Stimulated activated CD4-positive, alpha-beta T cell treated with anti-CD3 and anti-CD28 coated beads, Interleukin-15, amount 100 ng/mL, for 1 hour (primary cell): ENCODE measurements at places on chromosomes 4 and X.

GRCh38 chrX:140050906-140051305 is 85.6 kb upstream of the CXorf66 start:
- no peak for DNase-seq

- no peak for DNase-seq
Observed at GRCh38 chr4:95758001-95758400, 81.9 kb upstream of the PDHA2 start.

- no peak for DNase-seq
Observed at GRCh38 chr4:7742807-7743280, 196.8 kb downstream of the AFAP1 start.

GRCh38 chr4:153345012-153345981 is 809 bp downstream of the MND1 start:
- DNase-seq = peak; percentile 20

DNA sequence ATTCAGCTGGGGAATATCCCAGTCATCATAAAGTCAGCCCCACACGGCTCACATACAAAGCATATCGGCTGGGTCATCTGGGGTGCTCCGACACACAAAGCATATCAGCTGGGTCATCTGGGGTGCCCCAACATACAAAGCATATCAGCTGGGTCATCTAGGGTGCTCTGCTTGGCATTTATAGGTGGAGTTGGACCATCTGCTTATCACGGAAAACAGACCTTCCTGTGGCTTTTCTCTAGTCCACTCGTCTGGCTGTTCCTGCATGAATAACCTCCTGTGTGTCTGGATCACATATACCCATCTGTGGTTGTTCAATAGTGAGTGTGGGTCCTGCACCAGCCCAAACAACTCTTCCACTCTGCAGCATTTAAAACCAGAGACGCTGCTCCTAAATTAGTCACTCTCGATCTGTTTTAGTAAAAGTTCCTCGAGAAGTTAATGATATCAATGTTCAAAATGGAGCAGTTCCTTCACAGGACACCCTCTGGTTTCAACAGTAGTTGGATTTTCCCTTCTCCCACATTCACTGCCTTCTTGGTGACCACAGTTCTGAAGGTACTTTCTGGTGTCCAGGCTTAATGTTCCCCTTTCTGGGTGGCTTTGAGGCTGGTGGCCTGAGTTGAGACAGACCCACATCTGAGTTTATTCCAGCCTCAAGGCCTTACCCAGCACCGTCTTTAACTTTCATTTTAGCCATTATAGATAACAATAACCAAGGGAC is 70.0 kb upstream of the FRG1 start:
- no peak for DNase-seq

DNA sequence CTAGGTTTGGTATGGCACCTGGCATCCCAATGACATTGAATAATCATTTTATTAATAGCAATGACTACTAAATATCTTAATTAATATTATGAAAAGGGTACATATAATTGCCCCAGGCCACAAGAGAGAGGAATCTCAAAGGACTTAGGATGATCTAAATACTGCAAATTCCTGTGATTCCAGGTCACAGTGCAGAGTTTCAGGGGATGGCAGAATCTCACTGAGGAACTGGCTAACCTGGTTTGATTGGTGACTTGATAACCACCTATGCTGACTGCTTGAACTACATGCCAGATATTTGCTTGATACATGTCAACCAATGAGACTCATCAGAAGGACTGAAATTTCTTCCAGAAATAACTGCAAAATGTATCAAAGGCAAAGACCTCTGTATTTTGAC is 37.2 kb downstream of the BTC start:
- no peak for DNase-seq

- no peak for DNase-seq
Observed at GRCh38 chr4:76342191-76342590, 35.7 kb downstream of the STBD1 start.

GRCh38 chrX:3678328-3678727 is 35.1 kb downstream of the PRKX start:
- no peak for DNase-seq

DNA sequence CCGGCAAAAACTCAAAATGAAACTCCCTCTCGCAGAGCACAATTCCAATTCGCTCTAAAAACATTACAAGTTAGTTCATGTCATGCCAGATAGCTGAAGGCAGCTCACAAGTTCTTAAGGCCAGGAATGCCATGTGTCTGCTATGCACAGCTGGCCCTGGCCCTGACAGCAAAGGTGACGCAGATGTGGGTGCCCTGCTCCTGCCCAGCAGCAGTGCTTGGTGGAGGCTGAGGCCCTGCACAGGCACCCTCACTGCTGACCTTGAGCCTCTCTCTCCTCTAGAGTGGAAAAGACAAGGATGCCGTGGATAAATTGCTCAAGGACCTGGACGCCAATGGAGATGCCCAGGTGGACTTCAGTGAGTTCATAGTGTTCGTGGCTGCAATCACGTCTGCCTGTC is 2.9 kb downstream of the S100P start:
- DNase-seq = no peak

- no peak for DNase-seq
Observed at GRCh38 chr4:111066447-111066846, 443.6 kb upstream of the PITX2 start.

- no peak for DNase-seq
Observed at GRCh38 chr4:157772907-157773306, 399.9 kb downstream of the GASK1B start.

GRCh38 chr4:94407846-94408245 is 43.9 kb upstream of the PDLIM5 start:
- DNase-seq = no peak

GRCh38 chr4:94828882-94829281 is 71.1 kb downstream of the BMPR1B start:
- DNase-seq = no peak

DNA sequence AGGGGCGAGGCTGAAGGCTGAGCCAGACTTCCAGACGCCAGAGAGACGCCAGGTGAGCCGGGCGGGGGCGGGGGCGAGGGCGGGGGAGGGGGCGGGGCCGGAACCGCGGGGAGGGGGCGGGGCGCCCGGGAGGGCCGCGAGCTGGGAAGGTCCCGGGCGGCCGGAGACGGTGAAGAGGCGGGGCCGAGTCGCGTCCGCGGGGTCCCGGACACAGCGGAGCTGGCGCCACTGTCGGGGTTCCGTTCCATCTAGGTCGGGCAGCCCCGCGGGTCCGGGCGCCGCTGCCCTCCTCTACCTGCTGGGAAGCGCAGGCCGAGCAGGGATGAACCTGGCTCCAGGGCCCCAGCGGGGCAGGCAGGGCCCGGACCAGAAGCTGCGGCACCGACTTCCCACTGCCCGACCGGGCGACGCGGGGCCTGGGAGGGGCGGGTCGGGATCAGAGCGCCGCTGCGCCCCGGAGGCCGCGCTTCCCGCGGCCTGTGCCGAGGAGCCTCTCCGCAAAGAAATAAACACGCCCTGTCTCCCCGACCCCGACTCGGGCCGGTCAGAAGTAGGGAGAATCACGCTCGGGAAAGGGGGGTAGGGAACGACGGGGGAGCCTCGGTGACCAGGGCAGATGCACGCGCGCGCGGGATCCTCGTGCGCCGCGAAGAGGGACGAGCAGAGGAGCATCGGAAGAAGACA is 10.6 kb downstream of the HMX1 start:
- no peak for DNase-seq

- DNase-seq = no peak
Observed at GRCh38 chr4:123974386-123975149, 578.0 kb downstream of the SPRY1 start.

GRCh38 chr4:55269470-55269869 is 76.6 kb upstream of the SRD5A3 start:
- DNase-seq = no peak

DNA sequence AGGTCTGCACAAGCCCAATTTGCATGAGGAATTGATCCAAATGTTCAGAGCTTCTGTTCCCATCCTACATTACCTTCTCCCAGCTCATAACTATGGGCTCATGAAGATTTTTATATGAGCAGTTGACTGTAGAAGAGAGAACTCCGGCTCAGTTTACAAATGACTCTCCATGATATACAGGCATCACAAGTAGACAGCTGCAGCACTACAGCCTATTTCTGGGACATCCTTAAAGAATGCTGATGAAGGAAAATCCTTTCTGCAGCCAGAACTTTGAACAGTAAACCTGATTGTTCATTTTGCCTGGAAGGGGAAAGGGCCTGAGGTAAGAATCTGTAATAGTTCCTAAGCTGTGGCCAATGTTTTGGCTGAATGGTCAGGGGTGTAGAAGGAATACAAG is 174.1 kb upstream of the CXCL13 start:
- no peak for DNase-seq

DNA sequence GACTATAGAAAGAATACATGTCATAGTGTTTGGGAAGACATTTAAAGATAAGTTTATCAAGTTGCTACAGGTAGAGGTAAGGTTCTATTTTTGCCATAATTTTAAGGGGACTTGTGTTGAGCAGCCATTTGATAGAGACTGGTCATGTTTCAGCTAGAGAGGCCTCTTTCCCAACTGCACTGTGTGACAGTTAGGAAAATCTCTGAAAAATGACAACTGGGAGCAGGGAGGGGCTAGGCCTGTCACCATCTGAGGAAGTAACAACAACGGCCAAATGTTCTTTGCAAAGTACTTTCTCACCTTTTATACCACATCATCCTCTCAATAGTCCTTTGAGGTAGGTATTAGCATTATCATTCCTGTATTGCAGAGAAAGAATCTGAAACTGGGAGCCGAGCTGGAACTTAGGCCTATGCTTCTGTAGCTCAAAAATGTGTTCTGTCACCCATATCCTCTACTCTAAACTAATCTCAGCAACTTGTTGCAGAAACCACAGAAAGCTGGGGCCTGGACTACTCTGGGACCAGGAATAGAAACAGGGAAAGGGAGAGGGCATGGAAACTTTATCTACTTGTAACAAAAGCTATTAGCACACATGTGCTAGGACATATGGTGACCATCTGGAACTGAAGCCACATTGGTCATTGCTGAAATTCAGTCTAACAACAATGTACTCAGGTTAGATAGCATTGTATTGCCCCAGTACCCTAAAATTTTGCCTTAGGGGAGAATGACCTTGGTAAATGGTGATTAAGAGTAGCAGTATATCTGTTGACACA is 198.9 kb downstream of the MID1IP1 start:
- no peak for DNase-seq

GRCh38 chr4:162852642-162853041 is 314.0 kb downstream of the NAF1 start:
- no peak for DNase-seq

DNA sequence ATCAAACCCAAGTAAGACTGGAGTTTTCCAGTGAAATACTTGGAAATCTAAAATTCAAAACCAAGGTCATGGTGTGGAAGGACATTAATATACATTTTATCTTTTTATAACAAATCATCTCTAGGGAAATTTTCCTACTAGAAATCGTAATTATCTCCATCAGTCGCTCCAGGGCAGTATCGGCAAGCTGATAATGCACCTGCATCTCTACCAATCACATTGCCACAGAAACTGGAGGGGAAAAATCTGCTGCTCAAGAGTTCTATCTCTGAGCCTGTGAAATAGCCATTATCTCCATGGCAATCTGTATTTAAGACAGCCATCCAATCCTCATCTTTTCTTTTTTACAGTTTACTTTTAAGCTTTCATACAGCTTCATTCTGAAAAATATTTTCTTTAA is 538.3 kb upstream of the GALNT7 start:
- no peak for DNase-seq

DNA sequence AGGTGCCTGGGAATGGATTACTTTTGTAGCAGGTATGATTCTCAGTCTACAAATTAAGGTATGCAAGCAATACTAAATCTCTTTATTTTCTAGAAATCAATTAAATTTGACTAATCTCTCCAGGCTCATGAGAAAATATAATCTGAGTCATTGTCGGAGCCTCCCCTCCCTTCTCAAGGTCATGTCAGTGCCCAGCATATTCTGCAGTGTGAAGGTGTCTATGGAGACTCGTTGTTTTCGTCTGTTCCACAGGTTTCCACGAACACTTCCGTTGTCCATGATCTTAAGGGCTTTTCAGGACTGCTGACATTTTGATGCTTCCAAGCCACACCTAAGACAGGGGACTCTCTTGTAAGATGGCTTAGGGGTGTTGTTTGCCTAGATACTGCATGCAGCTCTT is 56.6 kb upstream of the SCOC start:
- DNase-seq = no peak

GRCh38 chrX:103687073-103687695 is 685 bp upstream of the MORF4L2 start:
- peak; percentile 75 for DNase-seq

DNA sequence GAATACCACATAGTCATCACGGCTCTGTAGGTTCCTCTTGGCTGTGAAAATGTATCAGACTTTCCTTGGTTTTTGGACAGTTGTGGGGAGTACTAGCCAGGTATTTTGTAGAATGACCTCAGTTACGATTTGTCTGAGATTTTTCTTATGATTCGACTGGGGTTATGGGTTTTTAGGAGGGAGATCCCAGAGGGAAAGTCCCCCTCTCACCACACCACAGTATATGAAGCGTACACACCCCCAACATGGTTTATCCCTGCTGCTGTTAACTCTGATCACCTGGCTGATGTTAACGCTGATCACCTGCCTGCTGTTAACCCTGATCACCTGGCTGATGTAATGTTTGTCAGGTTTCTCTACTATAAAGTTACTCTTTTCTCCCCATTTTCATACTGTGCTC is 72.6 kb downstream of the ANAPC4 start:
- no peak for DNase-seq

- DNase-seq = no peak
Observed at GRCh38 chr4:75036046-75036830, 103.3 kb downstream of the PARM1 start.

GRCh38 chr4:2798399-2799223 is 5.7 kb downstream of the SH3BP2 start:
- no peak for DNase-seq

DNA sequence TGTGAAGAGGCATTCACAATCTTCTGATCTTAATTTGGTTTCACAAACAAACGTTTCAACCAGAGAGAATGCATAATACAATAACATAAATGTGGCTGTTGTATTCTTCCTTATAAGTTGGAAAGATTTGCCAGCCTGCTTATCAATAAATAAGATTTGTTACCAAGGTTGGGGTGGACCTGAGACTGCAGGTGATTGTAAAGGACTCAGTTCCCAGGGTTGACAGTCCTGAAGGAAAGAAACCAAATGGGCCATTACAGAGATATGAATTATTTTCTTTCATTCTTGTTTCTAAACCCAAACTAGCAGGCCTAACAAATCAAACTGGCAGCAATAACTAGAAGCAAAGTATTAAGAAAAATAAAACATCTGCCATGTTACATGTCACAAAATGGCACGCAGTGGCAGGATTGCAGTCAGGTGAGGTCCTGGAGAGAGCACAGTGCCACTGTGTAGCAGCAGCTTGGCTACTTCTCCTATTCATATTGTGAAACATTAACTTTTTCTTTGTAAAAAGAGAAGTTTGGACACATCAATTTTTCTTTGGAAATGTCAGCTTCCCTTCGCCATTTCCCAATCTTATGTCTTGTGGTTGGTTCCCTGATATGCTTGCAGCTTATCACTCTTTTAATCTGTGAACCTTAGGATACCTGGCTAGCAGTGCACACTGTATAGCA is 133.8 kb upstream of the EMCN start:
- no peak for DNase-seq

- DNase-seq = no peak
Observed at GRCh38 chr4:3248811-3249661, at the start of gene MSANTD1. MSANTD1 (plus strand) TSS chr4:3249159; CDS start chr4:3249223, 64 bp downstream.
